Activated B cell treated with CpG ODN at 0.5 μM for 24 hours (primary cell): ENCODE measurements at places on chromosomes 5 and 9. TPM values are rescaled to one million over a fixed set of nuclear protein-coding genes. Genes with fewer than 3 reads are reported as not detected.

DNA sequence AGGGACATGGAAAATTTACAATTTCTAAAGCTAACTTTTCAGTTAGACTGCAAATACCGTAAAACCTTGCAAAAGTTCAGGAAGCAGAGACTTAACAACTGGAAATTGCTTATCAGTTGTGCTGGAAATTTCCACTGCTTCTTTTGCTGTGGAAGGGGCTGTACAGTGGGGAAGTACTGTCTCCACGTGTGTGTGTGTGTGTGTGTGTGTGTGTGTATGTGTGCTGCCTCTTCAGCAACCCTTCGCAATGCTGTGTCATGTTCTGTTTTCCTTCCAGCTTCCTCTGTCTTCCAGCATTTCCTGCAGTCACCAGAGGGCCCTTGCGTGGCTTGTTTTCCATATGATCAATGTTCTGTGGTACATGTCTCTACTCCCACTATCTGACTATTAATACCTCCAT, 87.5 kb upstream of the RANBP3L start:
- no peak for DNase-seq

DNA sequence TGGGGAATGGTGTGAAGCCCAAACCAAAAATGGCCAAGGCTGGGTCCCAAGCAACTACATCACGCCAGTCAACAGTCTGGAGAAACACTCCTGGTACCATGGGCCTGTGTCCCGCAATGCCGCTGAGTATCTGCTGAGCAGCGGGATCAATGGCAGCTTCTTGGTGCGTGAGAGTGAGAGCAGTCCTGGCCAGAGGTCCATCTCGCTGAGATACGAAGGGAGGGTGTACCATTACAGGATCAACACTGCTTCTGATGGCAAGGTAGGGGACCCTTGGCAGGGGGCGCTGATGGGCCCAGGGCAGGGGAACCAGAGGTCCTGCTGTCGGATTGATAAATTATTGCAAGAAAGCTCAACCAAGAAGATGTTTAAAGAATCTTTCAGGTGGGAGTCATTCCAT, 19.8 kb downstream of the ABL1 start:
- DNase-seq = no peak

- no peak for DNase-seq
These were observed 1.2 kb downstream of the AK3 start for GRCh38 chr9:4739587-4740387.

DNA sequence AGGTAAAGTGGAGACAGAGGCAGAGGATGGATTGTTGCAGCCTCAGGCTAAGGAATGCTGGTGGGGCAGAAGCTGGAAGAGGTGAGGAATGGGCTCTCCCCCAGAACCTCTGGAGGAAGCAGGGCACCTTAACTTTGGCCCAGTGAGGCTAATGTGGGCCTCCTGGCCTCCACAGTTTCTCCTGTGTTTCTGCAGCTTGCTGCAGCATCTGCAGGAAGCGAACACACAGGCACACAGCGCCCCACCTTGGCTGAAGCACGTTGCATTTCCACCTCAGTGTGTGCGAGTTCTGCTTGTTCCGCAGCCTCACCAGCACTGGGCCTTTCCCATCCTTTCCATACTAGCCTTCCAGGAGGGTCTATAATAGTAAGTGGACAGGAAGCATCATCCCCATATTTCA, 27.2 kb upstream of the ASS1 start:
- no peak for DNase-seq

- no peak for DNase-seq
These were observed 9.7 kb upstream of the SUSD3 start for GRCh38 chr9:93048566-93049448.

DNA sequence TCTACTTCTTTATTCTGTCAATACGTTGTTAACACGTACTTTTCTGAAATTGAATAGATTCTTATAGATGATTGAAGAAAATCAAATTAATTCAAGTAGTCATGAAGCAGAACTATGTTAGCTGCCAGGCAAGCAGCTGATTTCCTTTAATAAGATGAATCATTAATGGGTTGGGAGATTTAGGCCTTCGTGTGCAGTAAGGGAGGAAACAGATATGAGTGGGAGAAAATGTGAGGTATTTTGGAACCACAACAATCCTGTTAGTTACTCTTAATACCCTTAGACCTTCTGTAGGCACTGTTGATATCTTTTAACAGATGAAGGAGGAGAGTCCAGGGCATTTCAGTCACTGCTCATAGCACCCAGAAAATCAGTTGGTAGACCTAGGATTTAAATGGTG, 121.0 kb downstream of the AOPEP start:
- DNase-seq = no peak

CA9 gene
- total RNA-seq = 0.86 TPM in 1 of 2 replicates, not detected in the other
